ENCODE measurements at places on chromosomes 2 and 18.

DNA sequence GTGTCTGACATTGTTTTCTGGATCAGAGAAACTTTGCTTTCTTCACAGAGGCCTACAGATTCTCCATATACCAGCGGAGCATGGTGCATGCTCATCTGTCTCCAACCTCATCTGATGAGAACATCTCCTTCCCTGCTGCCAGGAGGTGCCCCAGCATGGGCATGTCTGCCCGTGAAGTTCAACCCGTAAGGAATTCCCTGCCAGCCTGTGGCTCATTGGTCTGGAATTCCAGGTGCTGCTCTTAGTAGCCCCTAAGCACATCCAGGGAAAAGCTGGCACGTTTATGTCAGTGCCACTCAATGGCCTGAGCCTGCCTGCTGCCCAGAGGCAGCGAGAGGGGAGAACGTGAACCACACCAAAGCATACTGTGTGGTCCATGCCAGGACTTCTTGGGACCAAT, 1.7 kb upstream of the SP100 start:
- no peak for DNase-seq

DNA sequence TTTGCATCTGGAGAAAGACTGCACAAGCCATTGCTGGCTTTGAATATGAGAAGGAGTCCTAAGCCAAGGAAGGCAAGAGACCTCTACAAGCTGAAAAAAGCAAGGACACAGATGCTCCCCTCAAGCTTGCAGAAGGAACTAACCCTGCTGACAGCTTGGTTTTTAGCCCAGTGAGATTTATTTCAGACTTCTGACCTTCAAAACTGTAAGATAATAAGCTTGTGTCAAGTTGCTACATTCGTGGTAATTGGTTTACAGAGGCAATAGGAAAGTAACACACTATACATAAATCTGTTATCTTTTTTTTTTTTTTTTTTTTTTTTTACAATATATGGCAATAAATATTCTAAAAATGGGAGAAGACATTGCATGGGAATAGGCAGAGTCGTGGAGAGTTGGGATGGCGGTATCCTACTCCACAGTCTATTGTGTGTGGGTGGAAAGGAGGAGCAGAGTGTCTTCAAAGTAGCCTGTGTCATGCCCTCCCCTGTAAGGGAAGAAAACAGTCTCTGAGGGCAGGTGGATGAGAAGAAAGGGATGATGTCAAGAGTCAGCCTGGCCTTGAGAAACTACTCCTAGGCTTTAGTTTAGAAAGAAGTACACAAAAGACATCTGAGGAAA, 196.9 kb downstream of the THSD7B start:
- DNase-seq = no peak

GRCh38 chr2:206639636-206640035, 2.7 kb upstream of the FAM237A start:
- DNase-seq = no peak

GRCh38 chr18:63247926-63248325, 71.6 kb downstream of the BCL2 start:
- DNase-seq = no peak

GRCh38 chr18:48541026-48541746, 2.4 kb downstream of the CTIF start:
- DNase-seq = peak; percentile 67

GRCh38 chr18:3690764-3691066, 240.7 kb downstream of the TGIF1 start:
- peak; percentile 40 for DNase-seq

GRCh38 chr2:854460-854859, 96.2 kb upstream of the SNTG2 start:
- peak; percentile 4 for DNase-seq

- peak; percentile 66 for DNase-seq
Observed at GRCh38 chr2:160584972-160585494, 91.4 kb upstream of the RBMS1 start.

DNA sequence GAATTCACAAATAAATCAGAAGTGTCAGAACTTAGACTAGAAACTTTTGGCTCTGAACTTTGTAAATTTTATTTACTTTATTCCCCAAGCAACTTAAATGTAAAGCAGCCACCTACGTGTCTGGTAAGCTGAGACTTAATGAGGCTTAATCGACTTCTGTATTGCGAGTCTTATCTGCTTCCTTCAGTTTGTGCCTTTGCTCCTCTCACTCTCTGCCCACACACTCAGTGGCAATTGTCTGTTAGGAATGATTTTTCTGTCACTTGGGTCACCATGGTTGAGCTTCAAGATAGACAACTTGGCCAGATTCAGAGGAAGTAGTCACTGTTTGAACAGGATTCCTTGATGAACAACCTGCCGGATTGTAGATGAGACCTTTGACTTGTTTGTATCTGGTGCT, 691.4 kb upstream of the FSHR start:
- DNase-seq = no peak

DNA sequence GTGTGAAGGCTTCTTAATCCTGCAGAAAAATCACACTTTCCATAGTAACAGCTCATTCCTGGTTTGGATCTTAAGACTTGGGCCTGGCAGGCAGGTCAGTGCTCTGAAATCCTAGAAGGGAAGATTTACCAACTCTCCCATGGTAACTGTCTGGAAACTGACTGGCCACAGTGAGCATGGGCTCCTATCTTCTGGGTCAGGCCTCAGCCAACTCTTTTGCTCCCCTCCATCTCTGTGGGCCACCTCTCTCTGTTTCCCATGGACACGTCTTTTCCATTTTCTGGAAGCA, 86.7 kb downstream of the ACAA2 start:
- DNase-seq = no peak
